ENCODE measurements at places on chromosomes 5 and 9.

DNA sequence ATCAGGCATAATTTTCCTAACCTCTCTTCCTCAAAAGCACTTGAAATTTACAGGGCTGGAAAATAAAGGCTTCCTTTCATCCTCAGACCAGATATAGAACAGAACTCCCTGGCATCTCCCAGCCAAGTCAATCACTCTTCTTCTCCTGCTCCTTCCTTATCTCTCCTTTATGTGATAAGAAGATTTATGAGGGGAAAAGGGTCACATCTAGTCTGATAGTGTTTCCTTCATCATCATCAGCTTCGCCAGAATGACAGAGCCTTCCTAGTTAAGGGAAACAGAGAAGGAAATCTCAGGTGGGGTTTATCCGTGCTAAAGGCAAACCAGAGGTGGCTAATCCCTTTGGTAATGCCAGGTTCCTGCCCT lies 36.2 kb downstream of the LIX1 start:
- no peak for DNase-seq

GRCh38 chr5:14742498-14742897 lies 78.0 kb downstream of the OTULIN start:
- DNase-seq: no peak

- no peak for DNase-seq
Measured at GRCh38 chr9:133707065-133707762, 30.9 kb downstream of the SARDH start.

GRCh38 chr9:99178912-99179872 lies 42.5 kb downstream of the ALG2 start:
- DNase-seq: no peak

GRCh38 chr5:54902791-54903473 lies 82.5 kb downstream of the ESM1 start:
- DNase-seq: no peak

GRCh38 chr5:155040984-155041653 lies 27.6 kb downstream of the KIF4B start:
- no peak for DNase-seq
